Stimulated activated CD8-positive, alpha-beta memory T cell treated with anti-CD3 and anti-CD28 coated beads, Interleukin-12 subunit alpha, Interleukin-12 subunit beta, amount 100 ng/mL, for 4 hours (primary cell): ENCODE measurements at places on chromosomes 2 and 18.

DNA sequence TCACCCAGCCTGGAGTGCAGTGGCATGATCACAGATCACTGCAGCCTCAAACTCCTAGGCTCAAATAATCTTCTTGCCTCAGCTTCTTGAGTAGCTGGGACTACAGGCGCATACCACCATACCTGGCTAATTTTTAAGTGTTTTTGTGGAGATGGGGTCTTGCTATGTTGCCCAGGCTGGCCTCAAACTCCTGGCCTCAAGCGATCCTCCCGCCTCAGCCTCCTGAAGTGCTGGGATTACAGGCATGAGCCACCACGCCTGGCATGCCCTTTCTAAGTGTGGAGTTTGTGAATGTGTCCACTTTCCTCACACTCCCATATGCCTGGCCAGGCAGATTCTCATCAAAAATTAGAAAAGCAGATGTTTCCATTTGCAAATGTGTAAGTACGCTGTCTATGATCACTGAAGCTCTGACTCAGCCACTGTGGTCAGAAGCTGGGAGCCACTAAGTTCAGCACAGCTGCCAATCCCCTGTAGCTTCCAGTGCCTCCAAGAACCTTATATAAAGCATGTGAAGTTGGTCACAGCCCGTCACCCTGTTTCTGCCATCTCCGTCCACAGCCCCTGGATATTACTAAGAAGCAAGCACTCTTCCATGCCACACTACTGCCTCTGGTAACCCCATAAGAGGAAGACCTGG is 155.4 kb downstream of the FAM210A start:
- DNase-seq, result no peak

DNA sequence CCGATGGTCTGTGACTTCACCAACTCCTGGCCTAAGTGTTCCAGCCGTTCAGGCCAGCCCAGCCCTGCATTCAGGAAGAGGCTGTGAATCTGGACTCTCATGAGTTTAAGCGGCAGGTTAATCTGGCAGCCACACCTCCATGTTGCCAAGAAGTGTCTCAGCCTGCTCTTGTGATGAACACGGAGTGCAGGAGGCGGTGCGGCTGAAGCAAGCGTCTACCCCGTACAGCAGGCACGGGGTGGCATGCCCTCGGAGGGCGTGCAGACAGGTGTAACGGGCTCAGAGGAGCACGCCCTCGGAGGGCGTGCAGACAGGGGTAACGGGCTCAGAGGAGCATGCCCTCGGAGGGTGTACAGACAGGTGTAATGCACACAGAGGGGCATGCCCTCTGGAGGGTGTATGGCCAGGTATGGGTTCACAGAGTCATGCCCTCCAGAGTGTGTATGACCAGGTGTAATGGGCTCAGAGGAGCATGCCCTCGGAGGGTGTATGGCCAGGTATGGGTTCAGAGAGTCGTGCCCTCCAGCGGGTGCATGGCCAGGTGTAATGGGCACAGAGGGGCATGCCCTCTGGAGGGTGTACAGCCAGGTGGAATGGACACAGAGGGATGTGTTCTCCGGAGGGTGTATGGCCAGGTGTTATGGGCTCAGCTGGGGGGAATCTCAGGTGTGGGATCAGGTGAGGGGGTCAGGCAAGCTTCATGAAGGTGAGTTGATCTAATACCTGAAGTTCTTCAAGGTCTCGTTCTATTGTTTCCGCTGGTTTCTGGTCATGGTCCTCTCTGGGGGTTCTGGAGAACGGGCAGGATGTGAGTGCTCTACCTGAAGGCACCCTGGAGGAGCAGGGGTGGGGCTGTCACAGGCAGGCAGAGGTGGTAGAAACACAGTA is 22.6 kb downstream of the CROCC2 start:
- no peak for DNase-seq

DNA sequence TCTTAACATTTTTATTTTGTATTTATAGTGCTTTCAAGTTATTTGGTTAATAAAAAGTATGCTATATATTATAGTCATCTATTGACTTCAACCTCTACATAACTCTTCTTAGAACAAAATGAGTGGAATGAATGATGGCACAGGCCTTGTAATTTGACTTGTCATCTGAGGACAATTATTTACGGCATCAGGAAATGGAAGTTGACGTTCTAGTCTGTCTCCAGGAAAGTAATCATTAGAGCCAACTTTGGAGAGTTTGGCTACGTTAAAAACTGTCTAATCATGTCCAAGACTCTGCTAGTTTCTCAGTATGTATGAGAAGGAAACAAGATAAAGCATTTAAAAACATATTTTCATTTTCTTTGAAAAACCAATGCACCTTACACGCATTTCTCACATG is 353.6 kb downstream of the ARHGAP15 start:
- no peak for DNase-seq

DNA sequence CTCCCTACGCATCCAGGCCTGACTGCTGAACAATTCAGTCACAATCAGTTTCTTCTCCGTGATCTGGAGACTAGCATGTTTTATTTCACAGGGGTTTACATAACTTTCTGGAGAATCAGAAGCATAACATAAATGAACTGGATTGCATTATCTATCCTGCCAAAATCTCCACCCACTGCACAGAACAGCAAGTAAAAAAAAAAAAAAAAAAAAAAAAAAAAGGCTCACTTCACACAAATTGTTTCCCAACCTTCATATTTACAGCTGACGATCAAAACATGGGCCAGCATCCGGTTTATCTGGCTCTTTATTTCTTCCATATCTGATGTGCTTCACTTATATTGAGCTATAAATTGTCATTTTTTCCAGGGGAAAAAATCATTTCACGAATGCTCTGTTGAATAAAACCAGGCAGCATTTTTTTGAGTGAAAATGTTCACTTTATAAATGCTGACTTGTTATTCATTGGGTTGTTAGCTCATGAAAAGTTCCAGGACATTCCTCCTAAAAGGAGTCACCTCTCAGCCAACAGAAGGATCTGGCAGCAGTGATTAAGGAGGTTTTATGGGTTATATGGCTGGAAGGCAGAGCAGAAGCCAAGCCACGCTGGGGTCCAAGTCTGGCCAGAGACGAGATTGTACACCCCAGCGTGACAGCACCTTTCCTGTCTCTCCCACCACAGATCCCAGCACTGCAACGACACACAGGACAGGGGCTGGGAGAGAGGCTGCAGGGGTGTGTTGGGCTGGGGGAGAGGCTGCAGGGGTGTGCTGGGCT is 51.2 kb upstream of the GLI2 start:
- DNase-seq, result no peak

DNA sequence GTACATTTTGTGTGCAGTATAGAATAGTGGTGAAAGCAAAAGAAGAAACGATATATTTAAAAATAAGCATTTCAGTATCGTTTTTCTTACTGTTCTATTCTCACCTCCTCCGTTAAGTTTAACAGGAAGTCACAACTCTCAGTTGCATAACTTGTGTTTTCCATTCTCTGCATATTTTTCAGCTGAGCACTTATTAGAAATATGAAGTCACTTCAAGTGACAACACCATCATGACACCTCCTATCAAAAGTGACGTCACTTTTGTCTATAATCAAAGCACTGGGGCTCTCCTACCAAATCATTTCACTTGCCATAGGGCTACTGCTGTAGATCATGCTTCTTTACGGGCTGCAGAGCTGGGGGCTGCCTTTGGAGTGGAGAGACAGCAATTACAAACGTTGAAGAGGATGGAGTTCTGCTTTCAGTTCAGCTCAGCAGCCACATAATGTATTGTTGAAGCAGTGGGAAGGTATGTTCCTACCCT is 36.3 kb downstream of the STAT4 start:
- no peak for DNase-seq

GRCh38 chr18:36561046-36561445 is 263.5 kb downstream of the FHOD3 start:
- DNase-seq, result no peak

DNA sequence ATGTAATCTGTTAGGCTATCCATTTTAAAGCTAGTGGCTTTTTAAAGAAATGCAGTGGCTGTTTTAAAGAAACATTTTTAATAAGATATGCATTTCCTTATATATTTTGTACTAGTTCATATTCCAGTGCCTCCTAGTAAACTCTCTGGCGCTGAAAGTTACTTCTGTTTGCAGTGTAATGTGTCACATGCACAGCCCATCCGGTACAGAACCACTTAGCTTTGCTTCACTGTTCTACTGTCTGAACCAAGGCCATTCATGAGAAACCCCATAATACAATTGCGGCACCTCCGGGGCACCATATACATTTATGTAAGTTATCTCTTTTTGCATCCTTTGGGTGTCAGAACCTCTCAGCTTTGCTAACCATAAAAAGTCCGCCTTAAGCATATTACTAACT is 114.6 kb upstream of the KCTD1 start:
- DNase-seq, result no peak

DNA sequence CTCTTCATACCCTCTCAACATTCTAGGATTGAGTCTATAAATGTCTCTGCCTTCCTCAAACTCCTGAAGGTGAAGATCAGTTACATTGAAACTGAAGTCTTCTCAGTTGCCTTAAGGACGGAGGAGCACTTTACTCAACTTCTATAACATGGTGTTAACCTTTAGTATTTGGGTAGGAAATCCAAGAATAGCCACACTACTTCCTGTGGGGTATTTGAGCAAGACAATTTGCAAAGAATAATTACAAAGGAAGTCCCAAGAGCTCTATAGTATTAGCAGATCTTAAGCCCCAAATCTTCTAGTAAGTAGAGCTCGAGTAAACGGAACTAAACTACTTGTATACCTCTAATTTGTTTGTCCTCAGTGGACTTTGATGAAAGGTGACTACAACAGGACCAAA is 80.9 kb downstream of the SP100 start:
- no peak for DNase-seq

- no peak for DNase-seq
Measured at GRCh38 chr2:200670313-200670712, 84.5 kb downstream of the AOX1 start.

DNA sequence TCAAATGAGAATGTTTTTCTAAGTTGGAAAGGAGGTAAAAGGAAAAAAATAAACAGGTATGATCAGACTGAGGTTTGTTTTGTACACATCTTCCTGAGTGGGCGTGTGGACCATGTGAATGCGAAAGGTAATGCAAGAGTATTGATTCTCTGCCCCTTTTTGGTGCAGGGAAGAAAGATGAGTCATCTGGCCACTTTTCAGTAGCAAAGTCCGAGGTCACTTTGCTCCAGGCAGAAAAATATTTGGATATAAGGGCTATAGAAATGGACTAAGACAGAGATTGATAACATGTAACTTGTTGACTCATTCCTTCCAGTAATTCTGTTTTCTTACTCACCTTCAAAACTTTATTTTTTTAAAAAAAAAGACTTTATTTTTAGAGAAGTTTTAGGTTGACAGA is 130.5 kb downstream of the DSEL start:
- no peak for DNase-seq

GRCh38 chr2:151037434-151037833 is 224.2 kb downstream of the RBM43 start:
- no peak for DNase-seq

GRCh38 chr18:56770097-56770496 is 118.9 kb downstream of the WDR7 start:
- no peak for DNase-seq

GRCh38 chr2:42249284-42249683 is 80.1 kb downstream of the EML4 start:
- no peak for DNase-seq

DNA sequence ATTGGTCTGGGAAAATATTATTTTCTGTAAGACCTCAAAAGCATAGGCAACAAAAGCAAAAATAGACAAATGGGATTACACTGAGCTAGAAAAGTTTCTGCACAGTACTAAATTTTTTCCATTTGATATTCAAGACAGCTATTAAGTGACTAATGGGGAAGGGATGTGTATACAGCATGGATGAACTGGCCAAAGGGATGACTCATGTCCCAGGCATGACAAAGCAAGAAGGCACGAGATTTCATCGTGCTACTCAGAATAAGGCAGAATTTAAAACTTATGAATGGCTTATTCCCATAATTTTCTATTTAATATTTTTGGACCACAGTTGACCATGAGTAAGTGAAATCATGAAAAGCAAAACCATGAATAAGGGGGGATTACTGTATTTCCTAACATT is 1250.1 kb upstream of the GYPC start:
- no peak for DNase-seq
